NB4 (cell line): ENCODE measurements at places on chromosomes 4 and X.

DNA sequence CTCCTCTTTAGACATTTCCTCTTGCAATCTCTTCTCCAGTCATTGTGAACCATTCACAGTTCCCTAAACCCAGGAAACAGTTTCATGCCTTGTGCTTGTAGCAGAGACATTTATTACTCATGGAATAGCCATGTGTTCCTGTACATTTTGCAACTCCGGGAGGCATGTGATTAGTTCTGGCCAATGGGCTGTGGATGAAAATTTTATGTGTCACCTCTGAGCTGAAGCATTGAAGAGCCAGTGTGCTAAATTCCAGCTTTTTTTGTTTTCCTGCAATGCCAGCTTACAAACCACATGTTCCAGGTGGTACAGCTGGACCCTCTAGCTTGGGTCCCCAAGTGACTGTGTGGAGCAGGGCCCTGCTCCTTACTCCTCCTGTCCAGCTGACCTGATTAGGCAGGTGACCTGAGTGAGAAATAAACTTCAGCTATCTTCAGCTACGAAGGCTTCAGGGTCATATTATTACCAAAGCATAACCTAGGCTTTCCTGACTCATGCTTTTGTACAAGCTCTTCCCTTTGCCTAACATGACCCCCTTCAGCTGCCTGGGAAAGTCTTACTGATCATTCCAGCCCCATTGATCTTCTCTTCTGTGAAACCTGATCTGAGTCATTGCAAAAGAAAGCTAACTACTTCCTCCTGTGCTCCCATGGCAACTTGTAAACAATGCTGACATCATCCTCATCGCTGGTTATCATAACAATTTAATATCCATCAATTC lies 200.4 kb downstream of the PTTG2 start:
- DNase-seq, result peak; percentile 77

- DNase-seq, result no peak
Observed at GRCh38 chrX:49879656-49880277, 483 bp downstream of the USP27X start.

GRCh38 chr4:88457307-88458103 lies 586 bp downstream of the HERC5 start:
- DNase-seq, result peak; percentile 68

- peak; percentile 37 for DNase-seq
Observed at GRCh38 chr4:170008371-170008770, 17.8 kb downstream of the MFAP3L start.

DNA sequence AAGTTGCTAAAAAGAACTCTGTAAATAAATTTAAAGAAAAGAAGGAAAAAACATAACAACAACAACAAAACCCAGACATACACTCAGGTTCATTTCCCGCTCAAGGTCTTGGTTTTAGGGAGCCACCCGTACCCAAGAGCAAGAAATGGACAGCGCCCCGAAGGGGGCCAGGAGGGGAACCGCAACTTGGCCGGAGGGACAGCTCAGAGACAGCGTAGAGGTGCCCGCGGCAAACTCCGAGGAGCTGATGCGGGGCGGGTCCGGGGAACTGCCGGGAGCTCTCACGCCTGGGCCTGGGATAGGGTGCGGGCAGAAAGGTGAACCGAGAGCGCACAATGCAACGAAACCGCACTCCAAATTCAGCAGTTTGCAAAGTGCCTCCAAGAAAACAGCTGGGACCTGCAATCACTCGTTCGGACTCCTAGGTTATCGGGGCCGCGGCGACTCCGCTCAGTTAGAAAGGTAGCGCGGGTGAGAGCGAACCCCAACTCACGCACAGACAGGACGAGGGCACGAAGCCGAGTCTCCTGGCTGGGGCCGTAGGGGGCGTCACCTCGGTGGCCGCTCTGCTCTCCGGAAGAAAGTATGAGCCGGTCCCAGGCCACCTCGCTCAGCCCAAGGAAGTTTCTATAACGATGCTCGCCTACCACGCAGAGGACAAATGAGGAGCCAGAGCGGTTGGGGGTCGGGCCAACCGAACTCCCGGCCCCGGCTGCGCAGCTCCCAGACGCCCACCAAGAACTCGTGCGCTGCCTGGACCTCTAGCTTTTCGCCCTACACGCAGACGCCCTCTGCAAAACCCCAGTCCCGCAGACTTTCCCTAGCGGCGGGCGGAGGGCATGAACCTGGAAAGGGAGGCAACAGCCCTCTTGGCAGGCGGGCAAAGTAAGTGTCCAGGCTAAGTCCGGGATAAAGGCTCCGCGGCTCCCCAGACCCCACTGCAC lies 1.4 kb downstream of the NDNF start:
- DNase-seq, result no peak

GRCh38 chr4:128590034-128590740 lies 219.3 kb upstream of the JADE1 start:
- DNase-seq, result no peak

- no peak for DNase-seq
Observed at GRCh38 chr4:187118602-187119120, 395.0 kb upstream of the FAT1 start.

GRCh38 chr4:71855944-71856343 lies 72.1 kb upstream of the GC start:
- DNase-seq, result no peak

DNA sequence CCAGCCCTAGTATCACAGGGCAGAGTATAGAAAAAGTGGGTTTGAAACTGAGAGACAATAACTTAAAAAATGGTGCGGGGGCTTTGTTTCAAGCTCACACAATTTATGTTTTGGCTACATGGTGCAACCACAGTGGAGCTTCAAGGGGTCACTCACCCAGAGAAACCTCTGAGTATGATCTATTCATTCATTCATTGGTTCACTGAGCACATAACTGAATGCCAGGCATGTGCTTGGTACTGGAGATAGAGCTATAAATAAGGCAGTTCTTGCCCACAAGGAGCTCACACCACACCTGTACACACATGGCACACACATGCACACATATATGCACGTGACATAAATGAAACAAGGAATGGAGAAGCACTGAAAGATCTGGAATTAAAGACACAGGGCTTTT lies 171.4 kb downstream of the NHS start:
- no peak for DNase-seq

DNA sequence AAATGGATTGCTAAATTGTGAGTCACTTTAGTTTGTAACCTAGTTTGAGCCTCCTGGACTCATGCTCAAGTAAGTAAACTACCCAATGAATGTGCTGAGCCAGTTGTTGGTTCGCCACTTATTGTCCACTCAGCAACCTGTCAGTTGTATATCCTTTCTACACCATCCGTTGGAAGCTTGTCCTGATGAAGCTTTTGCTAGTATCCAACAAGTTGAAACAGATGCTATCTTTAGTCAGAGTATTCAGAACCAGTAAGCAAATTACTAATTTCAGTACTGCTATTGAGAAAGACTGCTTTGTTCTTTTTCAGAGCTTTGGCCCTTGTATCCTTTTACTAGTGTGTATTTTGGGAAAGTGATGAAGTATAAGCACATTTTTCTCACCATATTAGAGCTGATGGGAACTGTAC lies 4.3 kb upstream of the NAA15 start:
- peak; percentile 48 for DNase-seq

DNA sequence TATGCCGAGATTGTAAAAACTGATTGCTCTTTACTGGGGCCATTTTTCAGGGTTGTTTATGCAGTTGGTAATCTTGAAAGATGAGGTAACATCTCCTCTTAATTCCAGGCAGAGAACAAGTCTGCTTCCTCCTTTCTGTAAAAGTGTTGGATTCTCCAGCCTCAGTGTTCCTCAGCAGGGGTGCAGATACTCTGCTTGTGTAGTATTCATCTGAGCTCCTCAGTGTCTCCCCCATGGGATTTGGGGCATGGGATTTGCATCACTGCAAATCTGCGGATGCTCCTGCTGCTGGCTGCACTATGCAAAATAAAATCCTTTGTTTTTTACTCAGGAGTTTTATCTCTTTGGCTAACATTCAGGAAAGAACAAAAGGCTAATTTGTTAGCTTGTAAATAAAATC lies 104.9 kb upstream of the ATP8A1 start:
- no peak for DNase-seq

DNA sequence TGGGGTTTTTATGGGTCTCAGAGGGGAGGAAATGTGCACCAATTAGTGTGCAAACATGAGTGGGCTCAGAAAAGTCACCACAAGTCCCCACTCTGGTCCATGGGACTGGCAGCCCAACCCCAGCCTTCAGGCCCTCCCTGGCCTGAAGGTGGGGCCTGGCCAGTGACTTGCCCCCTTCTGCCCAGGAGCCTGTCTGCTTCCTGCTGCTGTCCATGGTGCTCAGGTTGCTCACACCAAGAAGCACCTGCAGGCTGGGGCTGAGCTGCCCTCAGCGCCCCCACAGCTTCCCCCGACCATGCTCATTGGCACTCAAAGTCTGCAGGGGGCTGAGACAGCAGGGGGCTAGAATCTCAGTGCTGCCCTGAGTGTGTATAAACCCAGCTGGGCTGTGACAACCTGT lies 30.6 kb upstream of the GC start:
- peak; percentile 1 for DNase-seq

- no peak for DNase-seq
Observed at GRCh38 chrX:154855256-154855655, 20.8 kb upstream of the SMIM9 start.

GRCh38 chrX:111283446-111283845 lies 13.2 kb upstream of the CAPN6 start:
- no peak for DNase-seq

- DNase-seq, result no peak
Observed at GRCh38 chr4:91454111-91454510, 849.7 kb upstream of the GRID2 start.

GRCh38 chr4:38058151-38058550 lies 98.0 kb downstream of the PTTG2 start:
- no peak for DNase-seq

DNA sequence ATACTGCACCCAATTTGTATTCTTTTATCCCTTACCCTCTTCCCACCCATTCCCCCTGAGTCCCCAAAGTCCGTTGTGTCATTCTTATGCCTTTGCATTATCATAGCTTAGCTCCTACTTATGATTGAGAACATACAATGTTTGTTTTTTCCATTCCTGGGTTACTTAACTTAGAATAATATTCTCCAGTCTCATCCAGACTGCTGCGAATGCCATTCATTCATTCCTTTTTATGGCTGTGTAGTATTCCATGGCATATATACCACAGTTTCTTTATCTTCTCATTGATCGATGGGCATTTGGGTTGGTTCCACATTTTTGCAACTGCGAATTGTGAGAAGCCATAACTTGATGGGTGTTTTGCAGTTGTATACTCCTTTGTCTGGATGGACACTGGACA lies 62.8 kb downstream of the FHIP1A start:
- no peak for DNase-seq

DNA sequence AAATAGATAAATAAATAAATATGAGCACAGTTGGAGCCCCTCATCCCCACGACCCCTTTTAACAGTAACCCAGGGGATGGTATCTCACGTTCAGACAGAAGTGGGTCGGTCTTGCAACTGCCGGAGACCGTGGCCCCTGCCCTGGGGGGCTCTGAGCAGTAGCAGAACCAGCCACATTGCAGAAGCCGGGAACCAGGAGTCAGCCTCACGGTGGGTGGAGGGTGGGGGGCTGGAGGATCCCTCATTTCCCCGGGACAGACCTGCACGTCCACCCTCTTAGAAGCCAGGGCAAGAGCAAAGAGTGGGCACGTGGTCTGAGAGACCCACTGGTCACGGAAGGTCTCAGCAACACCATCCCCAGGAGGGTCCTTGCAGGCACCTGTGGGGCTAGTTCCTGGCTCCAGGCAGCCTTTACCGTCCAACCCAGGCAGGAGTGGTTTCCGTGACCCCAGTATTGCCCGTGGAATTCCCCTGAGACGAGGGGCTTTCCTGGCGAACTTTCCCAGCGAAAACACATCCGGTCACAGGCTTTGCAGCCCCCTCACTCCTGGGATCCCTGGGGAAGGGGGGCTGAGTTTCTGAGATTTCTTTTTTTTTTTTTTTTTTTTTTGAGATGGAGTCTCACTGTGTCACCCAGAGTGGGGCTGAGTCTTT lies 8.8 kb upstream of the IL3RA start:
- DNase-seq, result no peak

- peak; percentile 46 for DNase-seq
Observed at GRCh38 chr4:76504613-76505465, 69.8 kb downstream of the SHROOM3 start.

DNA sequence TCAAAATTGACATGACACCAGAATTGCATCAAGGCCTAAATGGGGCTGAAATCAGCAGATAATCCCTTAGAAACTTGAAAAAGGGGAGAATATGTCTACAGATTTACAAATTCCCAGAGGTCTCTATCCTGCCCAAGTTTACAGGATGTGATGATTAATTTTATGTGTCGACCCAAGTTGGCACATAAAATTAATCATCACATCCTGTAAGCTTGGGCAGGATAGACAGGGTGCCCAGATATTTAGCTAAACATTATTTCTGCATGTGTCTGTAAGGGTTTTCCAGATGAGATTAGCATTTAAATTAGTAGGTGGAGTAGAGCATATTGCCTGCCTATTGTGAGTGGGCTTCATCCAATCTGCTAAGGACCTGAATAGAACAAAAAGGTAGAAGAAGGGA lies 52.3 kb downstream of the ARHGEF6 start:
- no peak for DNase-seq

DNA sequence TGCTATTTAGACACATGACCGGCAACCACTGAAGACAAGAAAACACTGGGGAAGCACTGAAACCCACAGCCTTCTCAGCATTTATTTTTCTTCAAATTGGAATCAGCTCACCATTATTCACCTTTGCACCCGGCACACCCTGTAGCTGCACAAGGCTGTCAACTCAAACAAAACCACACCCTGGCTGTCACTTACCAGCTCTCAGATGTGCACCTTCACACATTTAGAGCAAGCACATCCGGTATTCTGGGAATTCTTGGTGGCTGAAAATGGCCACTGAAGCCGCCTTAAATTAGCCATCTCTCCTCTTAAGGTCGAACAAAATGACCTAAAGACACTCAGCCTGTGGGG lies 5.9 kb downstream of the ZFYVE28 start:
- DNase-seq, result no peak

DNA sequence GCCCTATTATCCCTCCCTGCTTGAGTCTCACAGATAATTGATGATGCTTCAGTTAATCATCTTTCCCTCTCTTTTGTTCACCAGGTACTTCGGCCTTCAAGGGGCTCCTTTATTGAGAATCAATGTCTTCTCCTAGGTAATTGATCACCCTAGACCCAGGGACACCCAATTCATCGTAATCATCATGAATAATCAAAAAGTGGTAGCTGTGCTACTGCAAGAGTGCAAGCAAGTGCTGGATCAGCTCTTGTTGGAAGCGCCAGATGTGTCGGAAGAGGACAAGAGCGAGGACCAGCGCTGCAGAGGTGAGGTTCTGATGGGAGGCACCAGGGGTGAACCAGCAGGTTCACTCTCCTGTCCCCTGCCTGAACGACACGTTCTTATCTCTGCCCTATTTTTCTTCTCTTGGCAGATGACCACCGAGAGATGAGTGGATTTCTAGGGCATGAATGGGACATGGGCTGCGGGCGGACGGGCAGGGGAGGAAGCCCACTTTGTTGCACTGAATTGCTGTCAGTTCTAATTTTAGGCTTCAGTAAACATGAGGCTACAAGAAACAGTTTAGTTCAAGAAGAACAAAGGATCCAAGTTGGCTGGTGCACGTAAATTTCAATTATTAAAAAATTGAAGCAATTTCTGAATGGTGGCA lies 80.5 kb downstream of the ALPK1 start:
- no peak for DNase-seq
